Coronary artery (tissue), 2 donors: ENCODE measurements at places on chromosomes 1 and 21.

GRCh38 chr1:28656335-28656734 lies 7.9 kb downstream of the RNU11 start:
- DNase-seq, result no peak

- no peak for DNase-seq
Observed at GRCh38 chr1:12581179-12581578, 36.8 kb downstream of the DHRS3 start.

- no peak for DNase-seq
Observed at GRCh38 chr1:117652421-117652820, 46.6 kb downstream of the TENT5C start.

DNA sequence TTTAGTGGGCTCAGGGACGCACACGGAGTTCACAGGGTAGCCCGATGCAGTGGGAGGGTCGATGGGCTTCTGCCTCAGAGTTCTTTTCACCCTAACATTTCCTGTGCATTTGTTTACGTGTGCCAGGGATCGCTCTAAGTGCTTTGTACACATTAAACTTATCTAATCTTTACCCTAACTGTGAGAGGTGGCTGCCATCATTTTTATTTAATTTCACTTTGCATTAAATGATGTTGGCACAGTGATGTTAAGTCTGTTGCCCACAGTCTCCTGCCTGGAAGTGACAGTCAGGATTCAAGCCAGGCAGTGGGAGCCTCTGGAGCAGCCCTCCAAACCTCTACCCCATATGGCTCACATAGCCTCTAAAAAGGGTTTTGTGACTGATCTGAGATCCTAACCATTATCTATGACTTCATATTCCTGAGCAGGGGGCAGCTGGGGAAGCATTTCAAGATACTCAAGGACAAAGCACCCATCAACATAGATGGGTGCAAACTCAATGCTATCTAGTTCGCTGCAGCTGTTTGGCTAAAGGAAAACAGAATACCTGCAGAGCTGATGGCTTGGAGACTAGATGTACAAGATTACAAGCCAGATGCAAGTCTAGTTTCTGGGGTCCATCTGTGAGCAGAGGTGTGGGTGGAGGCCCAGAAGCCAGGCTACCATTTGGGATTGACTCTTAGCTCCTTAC lies 303.8 kb downstream of the DISC1 start:
- DNase-seq, result no peak

DNA sequence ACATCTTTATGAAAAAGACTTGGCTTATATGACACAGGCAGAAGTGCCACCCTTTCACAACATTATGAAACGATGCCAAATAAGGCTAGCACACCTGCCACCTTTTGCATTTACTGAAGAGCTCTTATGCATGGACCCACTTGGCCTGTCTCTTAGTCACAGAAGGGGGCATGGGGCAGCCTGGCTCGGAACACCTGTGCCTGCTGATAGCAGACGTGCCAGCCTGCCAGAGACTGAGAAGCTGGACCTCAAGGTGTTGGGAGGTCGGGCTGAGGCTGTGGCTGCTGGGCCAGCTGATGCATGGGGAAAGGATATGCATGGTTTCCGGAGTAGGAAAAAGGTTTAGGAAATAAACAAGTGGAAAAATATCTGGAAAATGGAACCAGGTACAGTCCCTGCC lies 21.5 kb downstream of the RCAN1 start:
- DNase-seq, result no peak

- DNase-seq, result no peak
Observed at GRCh38 chr1:225580238-225581099, 72.5 kb downstream of the ENAH start.

DNA sequence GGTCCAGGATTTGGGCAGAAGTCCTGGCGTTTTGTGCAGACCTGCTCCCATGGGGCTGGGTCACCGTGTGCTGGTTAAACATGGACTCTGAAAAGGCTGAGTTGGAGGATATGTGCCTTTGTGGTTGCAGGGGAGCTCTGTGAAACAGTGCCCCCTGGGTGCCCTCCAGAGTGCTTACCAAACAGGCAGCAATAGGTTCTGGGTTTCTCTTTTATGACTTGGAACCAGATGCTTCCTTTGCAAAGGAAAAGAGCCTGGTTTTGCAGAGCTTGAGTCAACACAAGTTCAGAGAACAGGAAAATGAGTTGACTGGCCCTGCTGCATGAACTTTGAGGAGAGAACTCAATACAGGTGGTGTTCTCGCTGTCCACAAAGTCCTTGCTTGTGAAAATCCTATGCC lies 288.9 kb downstream of the TM2D1 start:
- no peak for DNase-seq

GRCh38 chr1:210291081-210291764 lies 37.5 kb upstream of the HHAT start:
- DNase-seq, result no peak

- DNase-seq, result peak; percentile 43
Observed at GRCh38 chr21:45162115-45162514, 87.7 kb downstream of the ADARB1 start.

- DNase-seq, result no peak
Observed at GRCh38 chr1:6093611-6094010, 47.9 kb downstream of the KCNAB2 start.

DNA sequence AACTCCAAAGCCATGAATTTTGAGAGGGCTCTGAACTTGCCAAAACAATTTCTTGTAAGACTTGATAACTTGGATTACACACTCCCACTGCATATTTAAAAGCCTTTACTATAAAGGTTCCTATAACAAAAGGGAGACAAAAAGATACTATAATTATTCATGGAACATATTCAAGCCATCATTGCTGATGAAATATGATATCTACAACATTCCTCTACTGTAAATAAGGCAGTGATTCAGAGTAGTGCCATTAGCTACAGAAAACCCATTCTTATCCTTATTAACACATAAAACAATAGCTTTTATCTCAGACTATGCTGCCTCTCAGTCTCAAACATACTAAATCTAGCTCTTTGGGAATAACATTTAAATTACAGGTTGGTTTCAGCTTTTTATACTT lies 675.5 kb upstream of the CXADR start:
- no peak for DNase-seq

DNA sequence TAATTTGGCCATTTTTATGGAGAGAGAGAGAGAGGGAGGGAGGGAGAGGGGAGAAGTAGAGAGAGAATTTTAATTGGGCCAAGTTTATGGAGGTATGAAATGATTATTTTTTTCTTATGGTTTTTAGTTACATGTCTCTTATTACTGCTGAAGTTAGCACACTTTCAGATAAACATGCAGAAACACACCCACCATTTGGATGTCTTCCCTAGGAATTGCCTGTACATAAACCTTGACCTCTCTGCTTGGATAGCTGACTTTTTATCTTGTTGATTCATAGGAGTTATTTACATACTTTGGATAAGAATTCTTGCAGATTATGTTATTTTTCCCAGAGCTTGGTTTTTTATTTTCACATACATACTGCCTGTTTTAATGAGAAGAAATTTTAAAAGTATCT lies 310.2 kb upstream of the ADAMTS5 start:
- DNase-seq, result no peak

- no peak for DNase-seq
Observed at GRCh38 chr1:64624218-64624713, 120.6 kb upstream of the RAVER2 start.

- DNase-seq, result no peak
Observed at GRCh38 chr1:17913326-17914115, 158.4 kb downstream of the ACTL8 start.

- DNase-seq, result peak; percentile 75
Observed at GRCh38 chr1:19643121-19643520, 990 bp upstream of the NBL1 start.

- no peak for DNase-seq
Observed at GRCh38 chr1:229300099-229300757, 29.3 kb downstream of the RAB4A start.

DNA sequence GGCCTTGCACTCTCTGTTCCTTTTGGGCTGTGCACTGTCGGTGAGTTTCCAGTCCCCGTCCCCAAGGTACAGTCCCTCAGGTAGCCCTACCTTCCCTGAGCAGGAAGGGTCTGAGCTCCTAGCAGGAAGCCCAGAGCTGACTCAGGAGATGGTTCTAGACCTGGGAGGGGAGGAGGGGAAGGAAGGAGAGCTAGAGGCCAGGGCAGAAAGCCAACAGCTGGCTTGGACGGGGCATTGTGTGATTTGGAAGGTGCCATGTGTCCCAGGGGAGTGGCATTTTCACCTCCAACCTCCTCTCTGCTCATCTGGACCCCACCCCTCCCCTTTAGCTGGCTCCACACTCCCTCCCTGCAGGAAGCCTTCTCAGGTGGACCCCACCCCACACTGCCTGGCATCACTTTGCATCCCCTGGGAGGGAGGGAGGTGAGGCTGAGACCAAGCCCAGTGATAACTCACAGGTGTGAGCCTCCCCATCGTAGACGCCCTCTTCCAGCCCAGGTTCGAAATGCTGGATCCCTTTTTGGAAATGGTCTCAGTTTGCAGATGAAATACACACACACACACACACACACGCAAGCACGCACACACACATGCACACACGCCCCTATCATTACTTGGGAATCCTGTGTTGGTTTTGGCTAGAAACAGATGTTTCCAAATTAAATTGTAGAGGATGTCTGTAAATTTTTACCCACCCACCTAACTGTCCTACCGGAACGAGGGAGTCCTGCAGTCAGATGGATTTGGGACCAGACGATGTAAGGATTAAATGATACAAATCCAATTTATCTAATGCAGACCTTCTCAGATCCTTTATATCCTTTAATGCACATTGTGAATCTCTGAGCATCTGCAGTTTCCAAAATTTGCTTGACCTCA lies 19.7 kb upstream of the IFNLR1 start:
- no peak for DNase-seq

GRCh38 chr1:40057310-40058030 lies 16.9 kb downstream of the CAP1 start:
- DNase-seq, result no peak

DNA sequence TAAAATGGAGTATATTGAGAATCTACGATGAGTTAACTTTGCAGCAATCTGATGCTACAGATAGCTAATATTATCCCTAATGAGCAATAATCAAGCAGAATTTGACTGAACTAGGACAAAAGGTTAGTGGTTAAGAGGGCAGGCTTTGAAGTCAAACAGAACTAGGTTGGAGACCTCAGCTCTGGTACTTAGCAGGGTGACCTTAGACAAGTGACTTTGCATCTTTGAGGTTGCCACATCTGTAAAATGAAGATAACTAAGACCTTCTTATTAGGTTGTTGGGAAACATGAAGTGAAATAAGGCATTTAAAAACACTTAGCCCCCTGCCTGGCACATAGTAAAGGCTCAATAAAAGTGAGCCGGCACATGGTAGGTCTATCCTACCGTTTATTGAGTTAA lies 4.3 kb upstream of the FUCA1 start:
- no peak for DNase-seq

- DNase-seq, result no peak
Observed at GRCh38 chr21:44291078-44291935, 5.6 kb downstream of the AIRE start.

DNA sequence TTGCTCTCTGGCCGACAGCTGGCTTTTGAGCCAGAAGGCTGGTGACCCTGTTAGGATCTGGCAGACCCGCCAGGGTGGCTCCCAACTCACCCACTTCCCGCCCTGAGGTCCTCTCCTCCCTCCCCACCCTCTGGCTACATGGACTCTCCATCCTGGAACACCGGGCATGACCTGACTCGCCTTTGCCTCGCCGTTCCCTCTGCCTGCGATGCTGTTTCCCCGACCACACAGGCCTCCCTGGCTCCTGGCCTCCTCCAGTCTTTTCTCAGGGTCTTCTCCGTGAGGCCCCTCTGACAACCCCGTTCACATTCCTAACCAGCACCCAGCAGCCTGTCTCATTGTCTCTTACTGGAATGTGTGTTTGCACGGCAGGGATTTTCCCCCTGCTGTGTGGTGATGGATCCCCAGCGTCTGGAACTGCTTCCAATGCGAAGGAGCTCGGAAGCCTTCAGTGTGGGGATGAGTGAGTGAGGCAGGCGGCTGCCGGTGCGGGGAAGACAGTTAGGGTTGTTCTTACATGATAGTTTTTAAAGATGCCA lies 46.0 kb upstream of the POFUT2 start:
- DNase-seq, result no peak
